ENCODE measurements at places on chromosomes 5 and 9.

DNA sequence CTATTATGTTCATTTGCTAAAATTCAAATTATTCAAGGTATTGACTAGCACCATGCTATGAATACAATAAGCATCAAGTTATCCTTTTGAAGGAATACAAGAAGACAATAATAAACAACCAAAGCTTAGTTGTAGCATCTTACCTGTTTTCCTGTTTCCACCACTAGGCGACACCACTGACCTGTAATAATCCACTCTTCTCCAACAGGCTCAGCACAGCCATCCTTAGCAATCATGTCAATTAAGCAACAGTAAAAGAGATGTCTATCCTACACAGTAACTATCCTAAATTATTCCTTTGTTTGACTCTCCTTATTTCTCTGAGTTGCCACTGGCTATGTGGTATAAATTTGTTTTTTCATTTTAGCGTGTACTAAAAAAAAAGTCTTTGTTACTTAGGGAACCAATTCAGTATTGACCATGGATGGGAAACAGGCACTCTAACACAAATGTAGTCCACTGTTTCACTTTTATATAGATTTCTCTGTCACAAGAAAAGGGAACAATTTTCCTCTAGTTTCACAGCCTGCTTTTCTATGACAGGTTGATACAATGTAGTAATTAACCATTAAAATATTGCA, 46.2 kb downstream of the PCA3 start:
- DNase-seq: peak; percentile 84

- no peak for DNase-seq
These were observed 18.4 kb upstream of the EGFL7 start for GRCh38 chr9:136644343-136644592.

DNA sequence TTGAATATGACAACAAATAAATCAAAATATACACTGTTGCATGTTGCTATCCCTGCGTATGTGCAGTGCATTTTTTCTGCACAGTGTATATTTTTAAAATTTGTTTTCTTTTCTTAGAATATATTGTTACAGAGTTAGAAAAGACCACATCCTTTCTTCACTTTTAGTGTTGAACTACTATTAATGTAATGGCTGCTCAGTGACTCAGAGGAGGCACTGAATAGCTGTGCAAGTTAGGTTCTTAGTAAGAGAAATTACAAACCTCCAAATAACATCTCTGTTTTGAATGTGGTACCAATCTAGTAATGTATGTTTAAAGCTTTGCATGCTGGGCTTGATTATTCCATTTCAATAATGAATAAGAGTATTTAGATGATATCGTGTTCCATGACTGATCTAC, 208.9 kb upstream of the PRR16 start:
- no peak for DNase-seq

DNA sequence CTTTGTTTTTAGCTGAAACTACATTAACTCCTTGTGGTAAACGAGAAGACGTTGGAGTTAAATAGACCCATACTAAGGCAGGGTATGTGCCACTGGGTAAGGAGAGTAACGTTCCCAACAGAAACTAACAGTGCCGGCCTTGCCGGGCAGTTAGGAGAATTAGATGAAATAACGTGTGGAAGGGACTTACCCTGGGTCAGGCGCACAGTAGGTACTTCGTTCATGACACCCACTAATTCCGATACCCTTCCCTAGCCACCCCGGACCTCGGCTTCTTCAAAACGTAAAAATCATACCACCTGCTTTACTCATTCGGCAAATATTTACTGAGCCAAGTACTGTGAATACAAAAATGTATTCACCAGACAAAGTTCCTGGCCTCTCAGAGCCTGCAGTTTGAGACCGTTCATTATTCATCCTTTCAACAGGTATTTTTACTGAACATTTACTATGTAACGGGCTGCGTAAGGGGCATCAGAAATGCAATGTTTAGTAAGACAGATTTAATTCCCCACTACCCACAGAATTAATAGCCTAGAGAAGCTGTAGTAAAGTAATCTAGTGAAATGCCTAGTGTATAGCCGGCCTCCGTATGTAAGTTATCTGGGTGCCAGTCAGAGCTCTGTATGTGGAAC, 3.2 kb upstream of the SMIM23 start:
- DNase-seq: no peak

DNA sequence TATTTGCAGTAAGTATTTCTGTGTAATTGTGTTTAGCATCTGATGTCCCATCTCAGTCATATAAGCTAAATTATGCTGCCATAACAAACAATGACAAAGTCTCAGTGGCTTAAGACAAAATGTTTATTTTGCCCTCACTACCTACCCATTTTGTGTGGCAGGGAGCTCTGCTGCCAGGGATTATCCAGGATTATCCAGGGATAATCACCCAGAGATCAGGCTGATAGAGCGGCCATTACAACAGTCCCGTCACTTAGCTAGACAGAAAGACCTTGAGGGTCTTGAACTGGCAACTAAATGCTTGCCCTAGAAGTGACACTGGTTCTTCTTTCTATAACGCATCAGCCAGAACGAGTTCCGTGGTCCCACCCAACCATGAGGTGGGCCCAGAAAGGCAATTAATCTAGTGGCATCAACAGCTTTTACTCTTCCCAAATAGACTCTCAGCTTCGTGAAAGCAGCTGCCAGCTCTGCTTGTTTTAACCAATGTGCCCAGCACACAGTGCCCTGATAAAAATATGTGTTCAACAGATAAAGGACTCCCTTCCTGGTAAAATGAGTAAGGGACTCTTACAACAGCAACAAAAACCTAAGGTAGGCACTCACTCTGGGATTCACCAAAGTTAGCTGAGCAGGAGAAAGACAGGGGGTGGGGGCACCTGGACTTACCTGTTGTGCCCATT, 22.8 kb downstream of the CCDC69 start:
- DNase-seq: no peak

DNA sequence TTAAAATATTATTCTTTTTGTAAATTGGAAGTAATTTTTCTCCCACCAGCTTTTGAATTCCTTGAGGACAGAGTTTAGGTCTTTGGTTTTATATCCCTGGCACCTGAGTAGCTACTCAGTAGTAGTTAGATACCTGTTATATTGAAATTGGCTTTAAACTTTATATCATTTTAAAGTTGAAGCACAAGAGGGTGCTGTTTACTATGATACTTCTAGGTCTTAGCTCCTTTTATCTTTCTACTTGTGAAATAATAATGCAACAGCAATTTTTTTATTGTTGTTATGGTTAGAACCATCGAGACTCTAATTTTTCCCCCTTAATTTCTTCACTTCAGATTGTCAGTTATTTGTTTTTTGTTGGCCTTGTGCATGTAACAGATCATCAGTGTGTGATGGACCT, 46.3 kb downstream of the AP3S1 start:
- DNase-seq: peak; percentile 47

GRCh38 chr5:6525910-6526309, 77.3 kb downstream of the UBE2QL1 start:
- DNase-seq: peak; percentile 77

- peak; percentile 63 for DNase-seq
These were observed 53.7 kb downstream of the RGMB start for GRCh38 chr5:98827161-98827560.

DNA sequence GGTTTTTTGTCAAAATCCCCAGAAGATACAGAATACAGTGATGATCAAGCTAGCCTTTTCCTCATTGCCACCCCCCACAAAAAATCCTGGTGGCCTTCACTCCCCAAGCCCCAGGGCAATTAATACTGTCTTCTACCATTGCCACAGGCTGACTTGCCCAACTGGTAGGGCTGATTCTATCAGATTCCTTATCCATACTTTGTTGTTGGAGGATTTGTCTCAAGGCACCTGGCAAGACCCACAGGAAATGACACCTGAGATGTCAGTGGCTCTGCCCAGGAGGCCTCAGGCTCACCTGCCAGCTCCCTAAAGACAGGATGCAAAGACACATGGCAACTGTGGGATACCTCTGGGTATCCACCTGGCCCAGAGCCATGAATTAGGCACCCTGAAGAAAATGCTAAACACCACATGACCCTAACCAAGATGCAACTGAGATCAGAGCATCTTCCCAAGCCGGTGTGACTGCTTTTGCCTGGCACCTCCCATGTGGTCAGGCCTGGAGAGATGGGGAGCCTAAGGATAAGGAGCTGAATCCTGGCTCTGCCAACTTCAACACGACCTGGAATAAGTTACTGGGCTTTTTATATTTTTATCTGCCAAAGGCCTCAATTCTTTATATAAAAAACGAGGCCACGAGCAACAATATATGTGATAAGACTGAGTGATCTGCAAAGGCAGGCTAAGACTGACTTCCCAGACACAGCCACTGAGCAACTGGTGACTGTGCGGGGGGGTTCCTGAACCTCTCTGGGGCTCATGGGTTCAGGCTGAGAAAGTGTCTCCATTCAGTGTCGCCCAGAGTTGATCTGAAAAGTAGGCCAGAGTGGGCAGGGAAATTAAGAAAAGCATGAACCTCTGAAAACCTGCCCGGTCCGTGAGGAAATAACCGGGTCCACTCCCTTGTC, 944 bp downstream of the ATOX1 start:
- no peak for DNase-seq

- DNase-seq: peak; percentile 19
These were observed 573.9 kb downstream of the KIF4B start for GRCh38 chr5:155587458-155587857.

DNA sequence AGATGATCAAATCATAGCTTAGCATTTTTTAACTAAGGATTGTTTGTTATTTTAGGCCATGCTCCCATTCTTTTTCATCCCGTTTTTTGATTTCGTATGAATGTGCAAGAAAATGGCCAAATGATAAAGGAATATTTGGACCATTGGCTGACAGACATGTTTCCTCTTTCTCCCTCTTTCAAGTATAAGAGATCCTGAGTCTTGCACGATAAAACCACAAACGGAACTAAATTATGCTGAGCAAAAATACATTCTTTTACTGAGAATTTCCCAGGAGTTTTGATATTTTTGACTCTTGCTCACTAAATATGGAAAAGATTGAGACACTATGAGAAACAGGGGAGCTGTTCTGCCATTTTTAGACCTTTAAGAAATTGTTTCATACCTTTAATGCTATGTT, 90.4 kb upstream of the KLF9 start:
- no peak for DNase-seq

GRCh38 chr5:142686210-142686734, 382 bp upstream of the FGF1 start:
- no peak for DNase-seq
